ENCODE measurements at places on chromosomes 7 and 10. TPM values are rescaled to one million over a fixed set of nuclear protein-coding genes. Genes with fewer than 3 reads are reported as not detected.

ATRNL1 gene
- 0.19 TPM for total RNA-seq

CCL24 gene
- not detected for total RNA-seq

CAV1 gene
- total RNA-seq, result 0.08 TPM

CTNNA3 gene
- 0.33 TPM for total RNA-seq

USP6NL gene
- 2.9 TPM for total RNA-seq

AEBP1 gene
- total RNA-seq, result 6.0 TPM

HOXA5 gene
- not detected for total RNA-seq

ACTR3C gene
- 7.7 TPM for total RNA-seq

IFIT3 gene
- 3.6 TPM for total RNA-seq

SGPL1 gene
- total RNA-seq, result 20.6 TPM

LIPM gene
- total RNA-seq, result not detected

FBXO24 gene
- 1.5 TPM for total RNA-seq

NAT16 gene
- total RNA-seq, result not detected

PPIF gene
- 47.4 TPM for total RNA-seq

DCLRE1C gene
- 40.3 TPM for total RNA-seq

TBX20 gene
- total RNA-seq, result 0.12 TPM

NPSR1 gene
- not detected for total RNA-seq
